Fibroblast of pulmonary artery (primary cell): ENCODE measurements at places on chromosomes 3 and 15.

DNA sequence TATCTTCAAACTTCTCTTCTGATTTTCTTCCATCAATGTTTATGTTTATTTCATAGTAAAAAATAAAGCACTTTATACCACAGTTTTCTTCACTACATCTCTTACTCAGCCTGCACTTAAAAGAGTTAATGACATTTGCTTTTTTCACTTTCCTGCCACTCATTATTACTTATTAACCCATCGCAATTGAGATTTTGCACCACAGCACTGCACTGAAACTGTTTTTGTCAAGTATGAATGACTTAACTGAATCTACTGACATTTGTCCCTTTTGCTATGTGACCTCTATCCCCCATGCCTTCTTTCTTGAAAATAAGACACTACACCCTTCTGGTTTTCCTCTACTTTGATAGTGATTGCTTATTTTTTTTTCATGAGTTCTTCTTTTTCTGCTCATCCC lies 739.7 kb upstream of the DPPA4 start:
- no peak for DNase-seq

GRCh38 chr15:46786590-46787285 lies 930.6 kb upstream of the SEMA6D start:
- no peak for DNase-seq

GRCh38 chr15:97129674-97130073 lies 799.2 kb downstream of the NR2F2 start:
- DNase-seq: no peak

DNA sequence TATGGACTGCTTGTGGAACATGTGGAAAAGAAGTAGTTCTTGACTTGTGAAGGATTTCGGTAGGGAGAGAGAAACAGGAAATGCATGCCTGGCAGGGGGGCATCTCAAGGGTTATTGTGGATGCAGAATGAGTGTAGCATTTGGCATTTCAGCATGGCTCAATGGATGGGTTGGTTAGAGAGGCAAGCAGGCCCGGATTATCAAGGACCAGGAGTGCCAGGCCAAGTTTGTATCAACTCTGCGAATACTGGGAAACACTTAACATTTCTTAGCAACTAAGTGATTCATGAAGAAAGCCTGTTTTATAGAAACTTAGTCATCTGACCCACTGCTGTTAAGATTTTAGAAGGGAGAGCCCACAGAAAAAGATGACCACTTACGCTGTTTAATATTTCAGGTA lies 33.6 kb downstream of the KIF15 start:
- DNase-seq: no peak

GRCh38 chr3:5095886-5096285 lies 26.2 kb upstream of the ARL8B start:
- peak; percentile 41 for DNase-seq

DNA sequence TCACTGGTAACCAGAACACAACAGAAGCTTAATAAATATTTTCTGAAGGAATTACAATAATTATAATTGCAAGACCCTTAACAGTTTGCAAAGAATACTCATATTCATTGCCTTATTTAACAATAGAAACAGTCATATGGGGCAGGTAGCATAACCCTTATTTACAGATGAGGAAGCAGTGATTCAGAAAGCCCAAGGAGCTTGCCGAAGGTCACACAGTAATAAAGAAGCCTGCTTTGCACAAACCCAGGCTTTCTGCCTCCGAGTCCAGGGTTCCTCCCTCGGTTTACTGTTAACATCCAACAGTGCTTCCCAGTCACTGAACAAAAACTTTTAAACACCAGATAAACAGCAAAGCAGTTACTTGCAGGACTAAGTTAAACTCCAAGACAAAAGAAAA lies 35.3 kb downstream of the SRGAP3 start:
- DNase-seq: no peak

DNA sequence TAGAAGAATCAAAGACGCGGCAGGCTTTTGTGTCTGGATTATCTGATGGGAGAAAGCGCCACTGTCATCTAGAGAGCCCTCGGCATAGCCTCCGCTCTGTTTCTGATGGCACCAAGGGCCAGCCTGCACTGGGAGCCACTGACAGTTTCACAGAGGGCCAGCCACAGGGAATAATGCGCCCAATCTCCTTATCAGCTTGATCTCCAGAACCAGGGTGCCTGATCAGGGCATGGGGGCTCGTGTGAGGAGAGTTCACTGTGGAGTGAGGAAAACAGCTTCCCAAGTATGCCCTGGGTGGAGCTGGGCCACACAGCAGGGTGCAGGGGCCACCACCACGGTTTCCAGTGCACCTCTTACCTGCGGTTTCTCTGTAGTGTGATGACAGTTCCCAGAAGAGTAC lies 29.8 kb upstream of the CLK3 start:
- DNase-seq: no peak

DNA sequence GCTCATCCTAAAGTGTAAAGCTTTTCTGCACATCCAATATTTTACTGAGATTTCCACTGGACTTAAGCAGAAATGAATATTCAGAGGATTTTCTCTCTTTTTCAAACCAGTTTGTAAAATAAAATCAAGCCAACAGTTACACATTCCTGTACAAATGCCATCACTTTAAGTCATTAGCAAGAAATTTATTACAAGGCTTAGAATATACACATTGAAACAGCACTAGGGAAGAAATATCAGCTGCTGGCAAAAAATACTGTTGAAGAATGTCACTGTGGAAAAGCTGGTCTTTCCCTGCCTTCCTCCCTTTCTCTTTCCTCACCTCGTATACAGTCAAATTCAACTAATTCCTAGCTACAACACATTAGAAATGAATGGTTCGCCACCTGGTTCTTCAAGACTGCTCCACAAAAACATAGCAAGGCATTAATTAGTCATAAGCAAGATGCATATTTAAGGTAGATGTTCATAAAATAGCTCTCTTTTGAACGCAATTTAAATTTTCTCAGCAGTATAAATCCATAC lies 21.3 kb downstream of the PLOD2 start:
- DNase-seq: no peak

GRCh38 chr15:52778457-52778856 lies 11.7 kb downstream of the ONECUT1 start:
- no peak for DNase-seq

DNA sequence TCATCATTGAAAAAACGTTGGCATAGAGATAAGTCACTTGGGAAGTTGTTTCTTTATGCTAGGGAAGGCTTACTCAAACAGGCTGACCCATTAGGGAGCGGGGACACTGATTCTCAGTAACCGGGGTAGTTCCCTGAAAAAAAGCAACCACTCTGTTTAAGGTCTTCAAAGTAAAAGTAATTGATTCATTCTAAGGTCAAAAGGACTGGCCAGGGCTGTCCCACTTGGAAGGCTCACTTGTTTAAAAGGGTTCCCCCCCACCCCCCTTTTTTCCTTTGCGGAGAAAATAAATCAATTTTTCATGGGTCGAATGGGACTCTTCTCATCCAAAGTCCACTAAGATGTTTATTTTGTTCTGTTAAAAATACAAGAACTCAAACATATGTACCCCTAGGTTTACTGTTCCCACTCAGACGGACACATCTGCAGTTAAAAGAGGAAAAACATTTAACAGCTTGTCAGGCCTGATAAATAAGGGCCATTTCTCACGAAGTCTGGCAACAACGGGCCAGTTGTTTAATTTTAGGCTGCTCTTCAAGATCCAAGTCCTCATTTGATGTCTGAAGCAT lies 53.0 kb downstream of the ARHGEF3 start:
- no peak for DNase-seq

- peak; percentile 29 for DNase-seq
Observed at GRCh38 chr15:43067717-43068461, 37.9 kb downstream of the UBR1 start.

DNA sequence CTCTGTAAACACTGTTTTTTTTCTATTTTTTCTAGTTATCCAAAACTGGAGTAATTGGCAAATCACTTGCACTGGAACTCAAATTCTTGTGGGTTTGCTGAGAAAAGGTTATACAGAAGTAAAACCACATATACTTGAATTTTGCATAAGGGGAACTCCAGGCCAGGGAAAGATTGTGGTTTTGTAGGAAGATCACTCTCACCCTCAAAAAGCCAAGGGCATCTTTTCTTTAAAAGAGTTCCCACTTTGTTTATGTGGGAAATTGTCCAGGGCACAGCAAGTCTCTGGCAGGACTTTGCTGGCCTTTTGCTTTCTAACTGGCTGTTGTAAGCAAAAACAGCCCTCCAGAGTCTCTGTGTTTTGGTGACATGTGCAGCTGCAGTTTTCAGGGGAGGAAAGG lies 340.3 kb upstream of the RBMS3 start:
- DNase-seq: peak; percentile 90

DNA sequence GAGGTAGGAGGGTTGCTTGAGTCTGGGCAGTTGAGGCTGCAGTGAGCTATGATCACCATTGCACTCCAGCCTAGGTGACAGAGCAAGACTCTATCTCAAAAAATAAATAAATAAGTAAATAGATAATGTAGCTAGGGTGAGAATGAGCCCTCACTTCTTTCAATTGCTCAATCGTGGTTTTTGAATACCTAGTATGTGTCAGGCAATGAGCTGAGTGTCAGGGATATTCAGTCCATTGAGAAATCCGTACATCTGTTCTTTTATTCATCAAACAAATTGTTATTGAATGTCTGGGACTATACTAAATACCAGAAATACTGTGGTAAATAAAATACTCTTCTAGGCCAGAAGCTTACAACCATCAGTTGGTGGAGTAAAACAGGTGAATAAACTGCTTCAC lies 6.2 kb upstream of the ZNF148 start:
- no peak for DNase-seq

DNA sequence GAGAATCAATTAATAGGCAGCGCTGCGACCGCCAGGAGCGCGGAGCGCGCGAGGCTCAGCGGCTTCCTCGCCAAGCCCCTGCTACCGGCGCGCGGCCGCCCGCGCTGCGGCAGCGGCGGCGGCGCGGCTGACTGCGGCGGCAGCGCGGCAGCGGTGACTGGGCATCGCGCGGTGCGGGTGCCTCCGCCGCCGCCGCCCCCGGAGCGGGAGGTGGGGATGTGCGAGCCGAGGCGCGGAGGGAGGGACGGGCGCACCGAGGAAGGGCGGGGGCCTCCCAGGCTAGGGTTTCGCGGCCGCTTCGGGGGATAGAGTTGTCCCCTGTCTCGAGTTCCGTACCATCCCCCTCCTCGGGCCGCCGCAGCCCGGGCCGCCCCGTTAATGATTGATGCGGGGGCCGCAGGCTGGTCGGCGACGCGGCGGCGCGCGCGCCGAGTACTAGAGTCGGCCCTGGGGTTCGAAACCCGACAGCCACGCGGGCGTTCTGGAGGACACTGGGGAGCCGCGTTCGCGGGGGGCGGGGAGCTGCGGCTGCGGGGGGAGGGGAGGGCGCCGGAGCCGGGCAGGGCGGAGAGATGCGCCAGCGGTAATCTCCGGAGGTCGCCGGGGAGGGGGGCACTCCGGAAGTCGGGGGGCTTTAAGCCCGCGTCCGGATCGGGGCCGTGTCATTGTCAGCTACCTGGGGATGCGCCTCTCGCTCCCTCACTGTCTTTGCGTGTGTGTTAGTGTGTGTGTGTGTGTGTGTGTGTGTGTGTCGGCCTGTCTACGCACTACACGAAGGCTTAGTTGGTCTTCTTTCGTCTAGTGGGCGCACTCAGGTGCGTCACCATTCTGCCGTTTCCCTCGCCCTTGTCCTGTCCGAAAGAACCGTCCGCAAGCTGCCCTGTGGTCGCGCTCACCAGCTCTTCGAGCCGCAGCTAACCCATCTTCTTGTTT lies at the start of gene PAQR9:
Gene PAQR9 (minus strand): TSS at position 159 of the 933 bp plus-strand sequence. CDS start 338 bp downstream, outside the sequence.
- DNase-seq: peak; percentile 14

DNA sequence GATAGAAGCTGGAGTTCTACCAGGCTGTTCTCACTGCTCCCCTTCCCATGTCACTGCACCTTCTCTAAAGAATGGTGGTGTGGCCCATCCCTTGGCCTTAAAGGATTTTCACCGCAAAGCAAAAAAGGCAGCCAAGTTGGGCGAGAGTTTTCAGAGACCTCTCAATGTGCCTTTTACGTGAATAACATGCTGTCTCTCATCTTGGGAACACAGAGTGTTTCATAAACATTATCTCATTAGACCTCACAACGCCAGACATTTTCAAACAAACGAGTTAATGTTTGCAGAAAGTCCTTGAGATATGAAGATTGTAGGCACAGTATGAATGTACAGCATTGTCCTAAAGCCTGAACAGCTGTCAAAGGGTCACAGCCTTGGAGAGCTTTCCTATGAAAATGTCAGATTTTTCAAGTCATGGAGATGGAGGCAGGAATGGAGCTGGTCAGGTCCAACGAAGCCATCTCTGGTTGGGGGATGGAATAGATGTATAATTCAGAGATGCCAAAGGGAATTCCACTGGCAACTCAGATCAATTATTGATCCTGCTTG lies 21.3 kb downstream of the TM4SF1 start:
- DNase-seq: peak; percentile 13

- DNase-seq: no peak
Observed at GRCh38 chr3:2334921-2335320, 236.3 kb downstream of the CNTN4 start.

DNA sequence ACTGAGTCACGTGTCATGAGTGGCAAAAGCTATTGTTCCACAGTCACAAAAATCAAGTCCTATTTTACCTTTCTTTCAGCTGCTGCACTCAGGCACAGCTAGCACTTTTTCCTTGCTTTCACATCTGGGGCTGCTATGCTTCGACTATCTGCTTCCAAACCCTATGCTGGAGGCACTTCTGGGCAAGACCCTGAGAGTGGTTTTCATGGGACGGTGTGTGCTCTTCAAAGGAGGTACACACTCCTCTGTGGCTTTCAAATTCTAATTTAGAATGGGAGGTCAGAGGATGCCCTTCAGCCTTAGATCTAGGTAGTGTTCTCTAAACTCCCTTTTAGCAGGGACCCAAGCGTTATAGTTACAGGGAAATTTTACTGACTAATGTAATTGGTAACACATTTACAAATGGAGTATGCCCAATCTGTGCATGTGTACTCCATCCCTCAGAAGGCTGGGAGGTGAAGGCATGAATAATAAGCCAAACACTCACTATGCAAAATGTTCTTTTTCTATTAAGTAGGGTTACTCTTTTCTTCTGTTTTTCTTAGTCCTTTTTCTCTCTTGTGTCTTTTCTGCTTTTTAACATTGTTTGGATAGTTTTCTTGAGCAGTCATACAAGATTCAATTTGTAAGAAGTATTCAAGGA lies 188.3 kb downstream of the LSAMP start:
- no peak for DNase-seq

- peak; percentile 47 for DNase-seq
Observed at GRCh38 chr3:129525341-129525968, 3.0 kb upstream of the RHO start.

DNA sequence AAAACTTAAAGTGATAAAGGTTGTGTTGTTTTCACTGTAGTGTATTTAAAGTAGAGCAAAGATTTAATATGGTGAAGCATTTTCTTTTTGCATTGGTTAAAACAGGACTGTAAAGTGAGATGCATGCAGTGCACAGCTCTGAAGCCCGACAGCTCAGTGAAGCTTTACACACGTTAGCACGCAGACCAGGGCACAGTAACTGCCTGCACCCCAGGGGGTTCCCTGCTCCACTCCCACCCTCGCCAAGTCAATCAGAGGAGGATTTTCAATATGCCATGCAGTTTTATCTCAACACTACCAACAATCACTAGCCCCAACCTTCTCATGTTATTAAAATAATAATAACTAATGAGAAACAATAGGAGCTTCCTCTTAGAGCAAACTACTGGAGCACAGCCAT lies 28.1 kb upstream of the BCL2L10 start:
- no peak for DNase-seq

- DNase-seq: no peak
Observed at GRCh38 chr3:150260398-150260710, 147.7 kb upstream of the TSC22D2 start.
